ENCODE measurements at places on chromosomes 3 and 15. TPM values are rescaled to one million over a fixed set of nuclear protein-coding genes. Genes with fewer than 3 reads are reported as not detected.

Gene GOLGA8N
- total RNA-seq = 3.6 TPM

Gene COL8A1
- 24.7 TPM for total RNA-seq

GRCh38 chr3:29746163-29746760 is 465.4 kb downstream of the RBMS3 start:
- no peaks in the 10 kb centered on the region for H3K4me1 ChIP-seq
- H3K4me3 ChIP-seq = no peak overlapping the region
- H3K27me3 ChIP-seq = no peaks in the 10 kb centered on the region
- H3K27ac ChIP-seq = no peak overlapping the region
- no peaks in the 10 kb centered on the region for H3K36me3 ChIP-seq

GRCh38 chr3:101942356-101942755 is 93.0 kb downstream of the NFKBIZ start:
- H3K4me3 ChIP-seq = no peak overlapping the region
- peaks cover 15% of the 10 kb centered on the region for H3K4me1 ChIP-seq
- H3K27me3 ChIP-seq = no peaks in the 10 kb centered on the region
- H3K36me3 ChIP-seq = no peaks in the 10 kb centered on the region
- DNase-seq = peak; percentile 26

Gene AADAC
- total RNA-seq = 0.77 TPM

DNA sequence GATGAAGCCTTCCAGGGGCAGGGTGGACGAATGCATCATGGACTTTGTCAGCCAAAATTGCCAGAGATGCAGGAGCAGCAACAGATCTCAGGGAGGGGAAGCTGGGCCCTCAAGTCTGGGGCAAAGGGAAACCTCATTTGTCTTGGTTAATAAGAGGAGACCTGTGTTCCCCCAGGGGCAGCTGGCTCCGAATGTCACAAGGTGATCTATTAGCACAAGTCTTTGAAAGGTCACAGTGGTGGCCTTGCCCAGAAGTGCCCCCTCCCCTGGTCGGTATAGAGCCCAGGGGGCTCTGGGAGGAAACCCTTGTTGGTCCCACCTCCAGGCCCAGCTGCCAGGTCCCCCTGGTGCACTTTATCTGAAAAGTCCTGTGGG is 46.2 kb downstream of the ABTB1 start:
- peaks cover 10% of the 10 kb centered on the region for H3K36me3 ChIP-seq
- H3K4me1 ChIP-seq = peaks cover 2% of the 10 kb centered on the region
- no peak overlapping the region for H3K27ac ChIP-seq
- H3K27me3 ChIP-seq = no peaks in the 10 kb centered on the region
- DNase-seq = no peak

Gene FBN1
- total RNA-seq = 260 TPM

- DNase-seq = peak; percentile 49
- H3K4me1 ChIP-seq = peaks cover 6% of the 10 kb centered on the region
- peak overlapping the region; percentile 50 for H3K4me3 ChIP-seq
- peaks cover 20% of the 10 kb centered on the region for H3K36me3 ChIP-seq
- H3K27me3 ChIP-seq = no peaks in the 10 kb centered on the region
- H3K27ac ChIP-seq = peak overlapping the region; percentile 57
Observed at GRCh38 chr15:90957031-90957790, 2.5 kb downstream of the RCCD1 start.

GRCh38 chr3:151550642-151551041 is 89.8 kb upstream of the IGSF10 start:
- no peaks in the 10 kb centered on the region for H3K36me3 ChIP-seq
- H3K27me3 ChIP-seq = no peaks in the 10 kb centered on the region
- DNase-seq = no peak

GRCh38 chr3:127568586-127568985 is 21.9 kb downstream of the TPRA1 start:
- H3K27me3 ChIP-seq = no peaks in the 10 kb centered on the region
- no peak overlapping the region for H3K27ac ChIP-seq
- H3K4me1 ChIP-seq = no peaks in the 10 kb centered on the region
- no peak overlapping the region for H3K4me3 ChIP-seq

GRCh38 chr3:115989684-115990421 is 366.5 kb downstream of the GAP43 start:
- H3K27me3 ChIP-seq = no peaks in the 10 kb centered on the region
- H3K4me1 ChIP-seq = no peaks in the 10 kb centered on the region
- no peaks in the 10 kb centered on the region for H3K36me3 ChIP-seq

- H3K27ac ChIP-seq = no peak overlapping the region
- H3K4me1 ChIP-seq = no peaks in the 10 kb centered on the region
- DNase-seq = no peak
- no peak overlapping the region for H3K4me3 ChIP-seq
- H3K27me3 ChIP-seq = peaks cover 7% of the 10 kb centered on the region
- no peaks in the 10 kb centered on the region for H3K36me3 ChIP-seq
Observed at GRCh38 chr3:184734903-184735701, 23.2 kb upstream of the MAGEF1 start.

DNA sequence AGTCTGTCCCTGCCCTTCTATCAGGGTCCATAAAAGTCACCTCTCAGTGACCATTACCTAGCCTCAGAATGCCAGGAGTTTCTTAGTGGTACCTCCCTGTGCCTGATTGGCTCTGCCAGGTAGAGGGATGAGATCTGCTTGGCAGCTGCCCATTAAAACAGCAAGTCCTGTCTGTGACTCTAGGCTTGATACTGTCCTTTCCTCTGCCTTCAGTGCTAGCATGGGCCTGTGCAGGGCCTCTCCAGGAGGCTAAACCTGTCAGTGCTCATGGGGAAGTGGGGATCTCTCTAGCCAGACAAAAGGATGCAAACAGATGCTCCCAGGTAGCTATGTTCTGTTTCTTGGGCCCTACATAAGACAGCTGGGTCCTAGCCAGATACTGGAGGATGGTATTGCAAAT is 10.0 kb upstream of the MANF start:
- no peaks in the 10 kb centered on the region for H3K36me3 ChIP-seq
- no peaks in the 10 kb centered on the region for H3K4me1 ChIP-seq
- no peak overlapping the region for H3K27ac ChIP-seq
- DNase-seq = no peak
- H3K4me3 ChIP-seq = no peak overlapping the region

GRCh38 chr3:137845194-137845593 is 81.1 kb downstream of the SOX14 start:
- DNase-seq = no peak
- H3K27ac ChIP-seq = no peak overlapping the region
- no peak overlapping the region for H3K4me3 ChIP-seq
- no peaks in the 10 kb centered on the region for H3K4me1 ChIP-seq

Gene CCR1
- total RNA-seq = 1.3 TPM

GRCh38 chr3:131802029-131802428 is 232.8 kb downstream of the CPNE4 start:
- H3K27me3 ChIP-seq = no peaks in the 10 kb centered on the region
- no peak for DNase-seq
- H3K4me1 ChIP-seq = no peaks in the 10 kb centered on the region
- no peak overlapping the region for H3K27ac ChIP-seq
- H3K36me3 ChIP-seq = no peaks in the 10 kb centered on the region

DNA sequence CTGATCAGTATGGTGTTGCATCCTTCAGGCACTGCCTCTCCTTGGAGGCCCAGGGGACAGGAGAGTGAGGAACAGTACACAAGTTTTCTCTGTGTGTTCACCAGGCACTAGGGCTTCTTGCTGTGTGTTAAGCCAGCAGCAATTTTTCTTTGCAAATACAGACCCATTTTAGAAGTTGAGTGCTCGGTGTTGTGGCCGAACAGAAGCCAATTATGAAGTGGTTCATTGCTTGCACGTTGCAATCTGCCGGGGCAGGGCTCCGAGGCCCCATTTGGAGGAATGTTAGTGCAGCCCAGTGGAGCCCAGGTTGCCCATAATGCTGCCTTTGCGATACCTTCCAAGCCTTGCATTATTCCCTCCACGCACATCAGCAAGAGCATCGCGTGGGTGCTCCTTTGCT is 51.0 kb downstream of the EPHB1 start:
- no peaks in the 10 kb centered on the region for H3K36me3 ChIP-seq
- no peak overlapping the region for H3K4me3 ChIP-seq
- peaks cover 4% of the 10 kb centered on the region for H3K4me1 ChIP-seq
- DNase-seq = no peak
- H3K27ac ChIP-seq = no peak overlapping the region
- no peaks in the 10 kb centered on the region for H3K27me3 ChIP-seq

Gene UPK1B
- not detected for total RNA-seq

DNA sequence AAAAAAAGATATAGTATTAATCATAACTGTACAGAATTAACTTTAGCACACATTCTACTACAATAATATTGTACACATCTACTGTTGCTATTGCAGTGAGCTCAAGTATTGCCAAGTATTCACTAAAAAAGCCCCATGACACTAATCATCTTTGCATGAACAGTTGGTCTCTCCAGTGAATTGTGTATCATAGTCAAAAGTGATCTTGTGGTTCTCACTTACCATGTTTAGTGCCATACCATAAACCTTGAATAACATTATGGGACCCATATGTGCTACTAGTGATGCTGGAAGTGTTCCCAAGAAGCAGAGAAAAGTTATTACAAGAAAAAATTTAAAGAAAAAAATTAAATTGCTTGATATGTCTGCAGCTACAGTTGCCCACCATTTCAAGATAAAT is 177.1 kb downstream of the PCCB start:
- no peaks in the 10 kb centered on the region for H3K36me3 ChIP-seq
- H3K4me3 ChIP-seq = no peak overlapping the region
- H3K4me1 ChIP-seq = no peaks in the 10 kb centered on the region

Gene SLC9C1
- not detected for total RNA-seq

Gene DPH3
- total RNA-seq = 28.2 TPM

GRCh38 chr3:41681479-41681878 is 280.4 kb downstream of the ULK4 start:
- H3K4me1 ChIP-seq = no peaks in the 10 kb centered on the region
- no peaks in the 10 kb centered on the region for H3K27me3 ChIP-seq
- no peaks in the 10 kb centered on the region for H3K36me3 ChIP-seq
- peak; percentile 97 for DNase-seq
- no peak overlapping the region for H3K4me3 ChIP-seq

- H3K27ac ChIP-seq = no peak overlapping the region
- H3K36me3 ChIP-seq = no peaks in the 10 kb centered on the region
- no peaks in the 10 kb centered on the region for H3K4me1 ChIP-seq
Observed at GRCh38 chr3:19967208-19967607, 20.3 kb downstream of the RAB5A start.

DNA sequence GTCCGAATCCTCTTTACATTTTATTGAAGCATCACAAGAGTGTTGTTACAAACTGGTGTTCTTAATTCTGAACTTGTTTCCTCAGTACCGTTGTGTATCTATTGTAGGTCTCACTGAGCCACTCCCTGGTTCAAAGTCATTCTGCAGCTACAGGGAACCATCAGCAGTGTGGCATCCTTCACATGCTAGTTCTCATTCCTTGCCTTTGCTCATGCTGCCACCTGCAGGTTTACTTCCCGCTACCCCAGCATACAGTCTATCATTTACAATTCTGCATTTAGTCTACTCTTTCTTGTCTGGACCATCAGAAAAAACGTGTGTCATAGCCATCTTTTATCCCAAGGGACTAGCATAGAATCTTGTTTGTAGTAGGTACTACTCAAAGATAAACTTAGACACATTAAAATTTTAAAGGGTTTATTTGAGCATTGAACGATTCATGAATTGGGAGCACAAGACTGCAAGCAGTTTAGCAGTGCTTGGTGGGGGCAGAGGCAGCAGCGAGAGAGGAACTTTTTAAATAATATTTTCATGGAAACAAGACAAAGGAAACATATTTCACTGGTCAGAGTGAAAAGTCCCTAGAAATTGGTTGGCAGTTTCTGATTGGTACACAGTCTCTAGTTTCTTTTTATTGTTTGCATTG is 402.1 kb downstream of the CADM2 start:
- no peak overlapping the region for H3K4me3 ChIP-seq
- no peaks in the 10 kb centered on the region for H3K4me1 ChIP-seq
- H3K27me3 ChIP-seq = no peaks in the 10 kb centered on the region
- peak; percentile 57 for DNase-seq

DNA sequence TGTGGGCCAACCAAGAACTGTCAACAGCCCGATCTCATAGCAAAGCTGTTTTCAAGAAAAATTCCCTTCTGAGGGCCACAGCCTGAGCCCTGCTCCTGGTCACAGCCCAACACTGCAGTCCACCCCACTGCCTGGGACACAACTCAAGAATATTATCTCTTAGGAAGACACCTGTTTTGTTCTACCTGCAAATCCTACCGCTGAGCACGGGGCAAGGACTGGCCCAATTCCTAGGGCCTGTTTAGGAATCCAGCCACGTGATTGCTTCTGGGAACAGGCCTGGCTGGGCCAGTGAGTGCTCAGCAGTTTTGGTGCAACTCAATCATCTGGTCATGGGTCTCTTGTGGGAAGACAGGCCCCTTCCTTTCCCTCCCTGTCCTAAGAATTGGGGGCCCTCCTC is 8.3 kb downstream of the ISLR2 start:
- no peak for DNase-seq
- H3K27ac ChIP-seq = no peak overlapping the region
- no peaks in the 10 kb centered on the region for H3K36me3 ChIP-seq
- H3K4me1 ChIP-seq = no peaks in the 10 kb centered on the region
- H3K27me3 ChIP-seq = peaks cover 40% of the 10 kb centered on the region

DNA sequence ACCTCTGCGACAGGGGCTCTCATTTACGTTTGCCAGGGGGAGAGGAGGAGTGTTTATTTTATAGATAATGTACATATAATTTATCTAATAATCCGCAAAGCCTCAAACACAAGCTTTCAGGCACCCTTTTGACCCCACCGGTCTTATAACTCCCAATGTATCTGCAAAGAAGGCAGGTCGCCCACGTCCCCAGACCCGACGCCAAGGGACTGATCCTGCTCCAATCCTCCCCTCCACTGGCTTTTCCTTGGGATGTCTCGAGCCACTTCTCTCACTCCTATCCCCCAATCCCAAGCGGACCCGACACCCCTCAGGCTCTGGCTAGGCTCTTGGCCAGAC is 452 bp downstream of the DCP1A start:
- H3K27me3 ChIP-seq = no peaks in the 10 kb centered on the region
- peak overlapping the region; percentile 95 for H3K27ac ChIP-seq
- peak overlapping the region; percentile 59 for H3K4me3 ChIP-seq
- H3K36me3 ChIP-seq = peaks cover 5% of the 10 kb centered on the region
- no peak for DNase-seq
- no peaks in the 10 kb centered on the region for H3K4me1 ChIP-seq

Gene CALML4
- total RNA-seq = 1.0 TPM

Gene EID1
- 184 TPM for total RNA-seq

- H3K27me3 ChIP-seq = peaks cover 10% of the 10 kb centered on the region
- no peak overlapping the region for H3K27ac ChIP-seq
- no peak overlapping the region for H3K4me3 ChIP-seq
- DNase-seq = no peak
- no peaks in the 10 kb centered on the region for H3K36me3 ChIP-seq
Observed at GRCh38 chr15:31202953-31203352, 101.4 kb upstream of the TRPM1 start.
